ENCODE measurements at places on chromosomes 1 and 21.

DNA sequence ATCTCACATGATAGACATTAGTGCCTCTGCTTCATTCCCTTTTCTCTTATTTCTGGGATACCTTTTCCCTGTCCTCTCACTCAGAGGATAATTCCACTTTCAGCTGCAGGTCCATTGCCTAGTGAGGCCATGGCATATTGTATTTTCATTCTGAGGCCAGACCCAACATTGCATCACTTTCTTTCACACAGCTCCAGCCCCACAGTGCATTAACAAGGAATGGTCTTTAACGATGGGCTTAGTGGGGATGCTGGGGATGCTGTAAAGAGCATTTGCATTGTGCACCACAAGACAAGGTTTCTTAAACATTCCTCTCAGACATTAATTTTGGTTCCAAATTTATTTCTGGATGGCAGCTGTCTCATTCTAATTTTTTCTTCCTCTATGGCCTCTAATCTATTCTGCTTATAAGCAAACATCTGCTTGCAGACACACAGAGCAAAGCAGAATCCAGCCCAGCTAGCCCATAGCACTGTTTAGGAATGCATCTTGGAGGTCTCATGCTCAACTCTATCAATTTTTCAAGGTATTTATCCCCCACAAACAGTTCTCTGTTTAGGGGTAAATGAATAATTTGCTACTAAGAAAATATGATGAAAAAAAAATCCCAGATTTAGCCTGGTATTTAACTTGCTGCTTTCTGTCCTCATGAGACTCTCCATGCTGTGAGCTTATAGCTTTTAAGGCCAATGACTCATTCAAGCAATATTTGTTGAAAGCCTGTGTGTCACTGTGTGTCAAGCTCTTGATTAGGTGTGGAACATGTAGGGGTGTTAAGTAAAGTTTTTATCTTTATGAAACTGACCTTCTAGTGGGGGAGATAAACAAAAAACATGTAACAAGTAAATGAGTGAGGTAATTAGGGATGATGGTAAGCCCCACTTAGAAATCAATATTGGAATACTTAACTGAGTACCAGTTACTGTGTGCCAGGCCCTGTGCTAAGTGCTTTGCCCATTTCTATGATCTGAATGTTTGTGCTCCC is 44.5 kb upstream of the CCDC190 start:
- DNase-seq, result no peak

DNA sequence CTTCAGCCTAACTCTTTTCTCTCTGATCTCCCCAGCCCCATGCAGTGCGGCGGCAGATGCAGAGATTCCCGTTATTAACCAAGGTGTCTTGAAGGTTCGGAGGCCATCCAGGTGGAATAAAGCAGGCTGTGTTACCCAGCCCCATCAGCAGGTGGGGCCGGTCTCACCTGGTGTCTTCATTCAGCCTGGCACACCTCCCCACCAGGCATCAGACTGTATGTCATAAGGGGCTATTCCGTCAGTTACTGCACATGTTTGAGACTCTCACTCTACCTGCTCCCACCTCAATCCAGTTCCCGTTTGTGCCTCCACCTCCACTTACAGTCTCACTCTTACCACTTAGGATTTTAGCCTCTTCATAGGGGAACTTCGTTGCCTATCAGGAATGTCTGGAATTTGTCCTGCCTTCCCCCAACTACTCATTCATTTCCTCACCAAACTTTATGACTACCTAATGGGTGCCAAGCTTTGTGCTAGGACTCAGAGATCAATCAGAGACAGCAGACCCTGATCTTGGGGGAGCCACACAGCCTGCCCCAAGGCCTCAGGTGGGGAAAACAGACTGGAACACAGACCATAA is 170.2 kb downstream of the PLPP3 start:
- peak; percentile 20 for DNase-seq

GRCh38 chr1:228100822-228101613 is 2.1 kb downstream of the C1orf35 start:
- DNase-seq, result no peak

GRCh38 chr1:7534061-7534825 is 236.9 kb upstream of the VAMP3 start:
- DNase-seq, result no peak

- DNase-seq, result peak; percentile 71
These were observed at the start of gene C1orf115 for GRCh38 chr1:220690140-220691052. Gene C1orf115 (plus strand): TSS chr1:220690363. CDS start chr1:220690403, 40 bp downstream.

- DNase-seq, result no peak
These were observed 22.3 kb downstream of the IL6R start for GRCh38 chr1:154427173-154428139.

GRCh38 chr1:87647430-87648177 is 318.9 kb downstream of the LMO4 start:
- no peak for DNase-seq

DNA sequence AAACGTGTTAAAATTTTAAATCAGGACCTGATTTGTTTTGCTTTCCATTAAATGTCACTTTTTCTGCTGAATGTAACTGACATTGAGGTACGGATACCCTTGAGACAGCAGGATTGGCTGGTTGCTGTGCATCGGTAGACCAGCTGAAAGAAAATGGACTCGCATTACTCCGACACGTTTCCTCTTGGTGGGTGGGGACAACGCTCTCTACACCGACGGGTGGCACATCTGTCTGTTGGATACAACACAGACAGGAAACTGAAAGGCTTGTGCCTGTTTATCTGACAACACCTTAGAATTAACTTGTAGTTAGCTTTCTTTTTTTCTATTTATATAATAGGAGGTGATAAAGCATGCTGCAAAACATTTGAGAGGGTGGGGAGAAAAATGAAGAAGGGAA is 19.4 kb downstream of the PRPF38A start:
- DNase-seq, result no peak

- no peak for DNase-seq
These were observed 9.2 kb upstream of the TTC4 start for GRCh38 chr1:54706419-54706818.

- no peak for DNase-seq
These were observed 2.7 kb downstream of the DUSP10 start for GRCh38 chr1:221739018-221739676.

DNA sequence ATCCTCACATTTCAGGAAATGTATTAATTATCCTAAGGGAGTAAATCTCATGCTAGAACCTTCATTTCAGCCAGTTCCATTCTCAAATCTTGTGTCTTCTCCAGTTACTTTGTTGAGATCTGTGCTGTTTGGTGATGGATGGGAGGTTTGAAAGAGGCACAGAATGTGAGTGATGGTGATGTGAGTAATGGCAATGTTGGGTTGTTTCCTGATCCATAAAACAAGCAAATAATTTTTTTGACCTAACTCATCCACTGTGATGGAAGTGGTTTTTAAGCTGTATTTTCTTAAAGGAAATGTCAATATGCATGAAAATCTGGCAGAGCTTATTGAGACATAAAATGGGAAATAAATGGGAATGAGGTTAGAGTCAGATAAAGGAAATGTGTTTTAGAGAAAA is 214.7 kb downstream of the CHRM3 start:
- no peak for DNase-seq

DNA sequence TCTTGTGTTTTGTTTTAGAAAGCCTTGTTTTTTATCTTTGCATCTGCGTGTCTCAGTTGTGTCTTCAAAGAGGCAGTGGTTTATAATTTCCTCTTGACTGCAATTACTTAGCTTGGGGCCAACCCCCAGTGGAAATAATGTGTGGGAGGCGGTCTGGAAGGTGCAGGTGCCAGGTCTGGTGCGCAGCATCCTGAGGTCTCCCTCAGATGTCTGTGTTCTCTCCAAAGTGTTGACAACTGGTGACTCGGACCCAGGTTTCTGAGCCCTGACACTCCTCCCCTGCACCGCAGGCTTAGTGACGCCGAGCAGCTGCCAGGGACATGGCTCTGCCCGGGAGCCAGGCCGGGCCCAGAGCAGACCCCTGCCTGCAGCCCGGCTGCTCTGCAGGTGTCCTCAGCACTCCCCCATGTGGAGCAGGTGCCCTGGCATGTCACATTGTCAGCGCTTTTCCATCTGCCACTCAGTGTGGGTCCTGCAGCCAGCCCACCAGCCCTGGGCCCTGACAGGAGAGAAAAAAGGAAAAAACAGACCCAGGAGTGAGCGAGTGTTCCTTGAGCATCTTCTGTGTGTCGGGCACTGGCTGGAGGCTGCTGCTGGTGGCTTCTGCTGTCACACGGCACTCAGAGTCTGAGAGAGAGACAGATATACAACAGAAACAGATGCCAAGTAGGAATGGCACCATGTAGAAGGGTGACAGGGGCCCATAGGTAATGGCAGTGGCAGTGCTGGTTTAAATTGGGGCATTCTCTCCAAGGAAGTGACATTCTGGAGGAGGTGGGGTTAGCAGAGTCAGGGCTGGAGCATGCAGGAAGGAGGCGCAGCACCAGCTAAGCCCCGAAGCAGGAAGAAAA is 24.8 kb upstream of the SELENON start:
- DNase-seq, result no peak

GRCh38 chr1:53362270-53362669 is 34.4 kb upstream of the LRP8 start:
- no peak for DNase-seq

DNA sequence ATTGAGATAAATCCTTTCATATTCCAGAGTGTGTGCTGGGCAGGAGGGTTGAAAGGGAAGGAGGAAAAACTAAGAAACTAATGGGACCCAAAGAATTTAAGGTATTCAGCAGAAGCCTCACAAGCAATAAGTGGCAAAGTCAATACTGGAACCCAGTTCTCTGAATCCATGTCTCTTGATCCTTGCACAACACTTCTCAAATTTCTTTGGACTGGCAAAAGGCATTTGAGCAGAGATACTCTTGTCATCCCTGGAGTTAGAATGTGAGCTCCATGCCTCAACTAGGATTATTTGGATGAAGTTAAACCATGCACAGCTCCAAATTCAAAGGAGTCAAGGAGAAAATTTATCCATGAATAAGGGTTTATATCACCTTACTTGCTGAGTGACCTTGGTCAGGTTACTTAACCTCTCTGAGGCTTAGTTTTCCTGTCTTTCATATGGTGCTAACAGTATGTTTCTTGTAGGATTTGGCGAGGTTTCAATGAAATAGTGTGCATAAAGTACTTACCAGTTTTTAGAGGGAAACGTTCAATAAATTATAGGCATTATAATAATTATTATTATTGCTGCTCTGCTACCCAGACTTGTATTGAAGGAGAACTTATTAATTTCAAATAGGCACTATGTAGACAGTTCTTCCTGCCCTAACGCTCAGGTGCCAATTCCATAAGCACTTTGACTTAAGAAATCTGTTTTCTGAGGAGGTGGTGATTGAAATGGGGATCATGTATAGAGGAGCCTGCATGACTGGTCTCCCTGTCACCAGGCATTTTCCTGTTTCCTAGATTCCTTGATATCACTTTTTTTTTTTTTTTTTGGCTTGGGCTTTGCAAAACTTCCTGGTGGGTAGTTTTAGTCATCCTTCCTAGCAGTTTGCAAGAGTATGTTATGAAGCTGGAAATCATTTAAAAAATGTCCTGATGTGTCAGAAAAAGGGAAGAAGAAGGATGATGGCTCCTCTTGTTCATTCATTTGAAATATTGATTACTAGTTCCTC is 125.0 kb upstream of the JUN start:
- no peak for DNase-seq

GRCh38 chr1:209504571-209504970 is 78.9 kb upstream of the CAMK1G start:
- DNase-seq, result no peak

GRCh38 chr1:62436039-62436465 is 797 bp upstream of the USP1 start:
- DNase-seq, result no peak

GRCh38 chr1:228725178-228725577 is 10.1 kb upstream of the RHOU start:
- no peak for DNase-seq

DNA sequence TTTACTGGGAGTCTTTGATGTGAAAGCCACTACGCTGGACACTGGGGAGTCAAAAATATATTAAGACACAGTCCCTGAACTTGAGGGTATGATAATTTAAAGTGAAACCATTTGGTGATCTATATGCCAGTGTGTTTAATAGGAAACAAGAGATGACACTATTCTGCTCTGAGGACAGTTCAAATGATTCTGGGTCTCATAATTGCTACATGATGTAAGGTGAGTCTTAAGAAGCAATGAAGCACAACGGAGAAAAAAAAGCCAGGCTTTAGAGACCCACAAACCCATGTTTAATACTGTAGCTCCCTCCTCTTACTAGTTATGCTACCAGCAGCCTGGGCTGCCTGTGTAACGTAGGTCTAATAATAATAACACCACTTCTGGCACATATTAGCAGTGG is 14.2 kb upstream of the LRRC8D start:
- no peak for DNase-seq

- DNase-seq, result no peak
These were observed 791 bp downstream of the USP24 start for GRCh38 chr1:55214212-55214933.

DNA sequence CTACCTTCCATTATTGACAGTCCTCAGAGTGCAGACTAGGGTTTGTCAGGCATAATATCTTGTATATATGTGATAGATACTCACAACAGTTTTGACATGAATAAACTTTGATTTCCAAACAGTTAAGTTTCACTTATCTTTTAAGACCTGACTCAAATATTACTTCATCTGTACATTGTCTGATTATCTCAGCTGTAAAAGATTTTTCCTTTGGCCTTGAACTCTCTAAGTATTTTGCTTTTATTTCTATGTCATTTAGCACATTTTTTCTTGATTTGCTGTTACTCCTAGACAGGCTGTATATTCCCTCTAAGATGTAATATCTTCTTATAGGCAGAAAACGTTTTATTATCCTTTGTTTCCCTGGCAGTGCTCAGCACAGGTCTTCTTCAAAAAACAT is 65.6 kb upstream of the DMRTA2 start:
- DNase-seq, result no peak

DNA sequence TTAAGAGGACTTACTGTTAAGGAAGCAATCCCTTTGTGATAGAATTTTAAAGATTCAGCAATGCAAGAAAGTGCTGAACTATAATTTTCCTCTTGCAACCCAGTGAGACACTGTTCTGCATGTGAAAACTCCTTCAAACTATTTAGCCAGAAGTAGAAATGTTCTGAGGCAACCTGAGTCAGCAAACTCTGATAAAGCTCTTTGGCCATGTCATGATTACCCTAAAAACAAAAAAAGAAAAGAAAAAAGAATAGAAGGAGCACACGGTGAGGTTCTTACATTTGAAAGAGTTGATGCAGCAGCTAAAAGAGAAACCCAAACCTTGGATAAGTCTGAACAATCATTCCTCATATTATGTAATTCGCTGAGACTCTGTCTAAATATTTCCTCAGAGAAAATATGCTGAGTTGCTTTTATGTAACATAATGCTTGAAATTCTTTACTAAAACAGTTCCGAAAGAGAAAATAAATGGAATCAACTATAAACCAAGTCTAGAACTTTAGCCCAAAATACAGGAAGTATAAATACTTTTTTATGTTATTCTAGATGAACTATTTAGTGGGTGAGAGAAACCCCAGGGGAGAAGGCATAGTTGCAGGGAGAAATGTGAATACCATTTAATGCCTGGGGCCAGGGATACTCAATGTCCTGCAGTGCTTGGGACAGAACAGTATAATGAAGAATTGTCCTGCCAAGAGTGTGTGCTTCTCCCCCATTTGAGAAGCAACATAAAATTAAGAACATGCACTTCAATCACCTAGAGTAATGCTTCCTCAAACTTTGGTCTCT is 60.0 kb downstream of the INTS7 start:
- no peak for DNase-seq

- DNase-seq, result no peak
These were observed 13.5 kb downstream of the BCAR3 start for GRCh38 chr1:93668121-93668520.

GRCh38 chr1:170461762-170462384 is 70.1 kb upstream of the GORAB start:
- no peak for DNase-seq

- DNase-seq, result no peak
These were observed 43.8 kb downstream of the C1orf198 start for GRCh38 chr1:230824551-230824918.

All from GM18507 (cell line).